ENCODE measurements at places on chromosomes 11 and 22.

DNA sequence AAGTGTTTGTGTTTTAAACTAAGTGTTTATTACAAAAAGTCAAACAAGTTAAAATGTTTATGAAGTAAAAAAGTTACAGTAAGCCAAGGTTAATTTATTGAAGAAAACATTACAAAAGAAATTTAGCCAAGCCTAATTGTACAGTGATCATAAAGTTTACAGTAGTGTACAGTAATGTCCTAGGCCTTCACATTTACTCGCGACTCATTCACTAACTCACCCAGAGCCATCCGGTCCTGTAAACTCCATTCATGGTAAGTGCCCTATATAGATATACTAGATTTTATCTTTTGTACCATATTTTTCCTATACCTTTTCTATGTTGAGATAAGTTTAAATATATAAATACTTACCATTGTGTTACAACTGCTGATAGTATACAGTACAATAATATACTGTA is 481.8 kb upstream of the TENM4 start:
- no peak for DNase-seq

GRCh38 chr11:97567801-97568200 is 1178.0 kb downstream of the JRKL start:
- DNase-seq = no peak

DNA sequence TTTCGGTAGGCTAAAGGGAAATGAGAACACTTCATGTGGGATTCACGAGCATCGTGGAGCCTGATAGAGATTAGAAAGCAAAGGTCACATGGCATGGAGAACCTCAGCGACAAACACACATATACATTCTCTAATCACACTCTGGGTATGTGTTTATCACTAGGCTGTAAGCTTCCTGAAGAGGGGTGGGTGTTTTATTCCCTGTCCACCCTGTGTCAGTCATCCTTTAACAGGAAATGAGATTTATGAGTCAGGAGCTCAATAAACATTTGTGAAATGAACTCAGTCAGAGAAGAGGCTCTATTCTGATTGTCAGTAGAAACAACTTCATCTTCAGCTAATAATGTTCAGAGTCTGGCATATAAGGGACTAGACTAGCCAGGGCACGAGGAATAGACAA is 71.7 kb upstream of the EIF3M start:
- DNase-seq = peak; percentile 11

DNA sequence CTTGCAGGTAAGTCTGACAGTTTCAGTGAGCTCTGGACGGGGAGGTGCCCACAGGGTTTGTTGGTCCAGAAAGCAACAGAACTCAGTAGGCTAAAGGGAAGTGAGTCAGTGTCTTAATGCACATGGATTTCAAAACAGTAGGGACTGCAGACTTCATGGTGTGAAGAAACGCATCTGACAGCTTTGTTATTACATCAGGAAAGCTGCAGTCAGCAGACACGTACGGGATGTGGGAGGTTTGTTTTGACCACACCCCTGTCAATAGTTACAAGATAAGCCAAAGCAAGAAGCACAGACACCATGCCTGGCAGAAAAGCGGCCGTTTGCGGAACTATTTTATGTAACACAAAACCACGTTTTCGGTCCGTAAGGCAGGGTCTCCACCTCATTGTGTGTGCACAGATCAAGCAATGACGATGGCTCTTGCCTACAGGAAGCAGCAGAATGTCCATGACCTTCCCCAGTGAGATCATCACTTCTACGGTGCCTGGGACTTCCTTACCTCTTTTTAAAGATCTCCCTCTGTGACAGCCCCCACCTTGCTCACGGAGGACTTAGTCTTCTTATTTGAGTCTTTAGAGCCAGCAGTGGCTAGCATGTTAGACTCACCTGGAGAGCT is 58.2 kb upstream of the FTH1 start:
- DNase-seq = peak; percentile 100

- DNase-seq = no peak
Observed at GRCh38 chr11:45930031-45930794, 7.8 kb downstream of the LARGE2 start.

DNA sequence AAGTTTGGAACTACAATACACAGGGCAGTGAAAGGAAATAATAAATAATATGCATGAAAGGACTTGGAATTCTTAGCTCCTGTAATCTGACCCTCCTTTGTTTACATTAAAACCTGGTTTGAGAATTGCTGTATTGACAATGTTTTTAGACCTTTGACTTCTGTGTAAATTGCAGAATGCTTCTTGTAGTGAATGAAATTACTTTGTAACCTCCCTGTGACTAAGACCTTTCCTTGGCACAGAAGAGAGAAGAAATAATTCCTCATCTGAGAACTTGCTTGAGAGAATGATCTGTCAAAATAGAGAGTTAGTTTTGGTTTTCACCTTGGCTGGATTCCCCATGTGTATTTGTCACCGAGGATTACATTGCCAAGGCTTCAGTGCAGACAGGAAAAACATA is 640.0 kb upstream of the ANO5 start:
- no peak for DNase-seq

- no peak for DNase-seq
Observed at GRCh38 chr22:46590334-46590733, 29.9 kb upstream of the GRAMD4 start.

DNA sequence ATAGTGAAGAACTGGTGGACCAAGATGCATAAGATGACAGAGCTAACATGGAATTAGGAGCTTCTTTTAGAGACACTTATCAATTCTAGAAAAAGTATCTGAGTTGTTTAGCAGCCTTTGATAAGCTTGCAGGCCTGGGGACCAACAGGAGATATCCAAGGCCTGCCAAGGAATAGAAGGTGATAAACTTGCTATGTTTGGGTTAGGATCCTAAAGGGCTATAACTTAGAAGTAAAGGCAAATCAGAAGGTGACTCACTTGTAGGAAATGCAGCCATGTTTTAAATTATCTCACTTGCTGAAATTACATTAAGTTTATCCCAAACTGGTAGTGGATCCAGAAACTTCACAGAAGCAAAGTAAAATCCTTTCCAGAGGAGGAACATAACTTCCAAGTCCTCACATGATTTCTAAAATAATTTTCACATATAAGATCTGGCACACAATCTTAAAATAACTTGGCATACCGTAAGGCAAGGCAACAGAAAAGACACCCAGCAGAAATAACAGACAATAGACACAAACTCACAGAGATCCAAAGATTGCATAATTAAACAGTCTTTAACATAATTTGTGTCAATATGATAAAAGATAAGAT is 69.6 kb upstream of the TEAD1 start:
- no peak for DNase-seq

DNA sequence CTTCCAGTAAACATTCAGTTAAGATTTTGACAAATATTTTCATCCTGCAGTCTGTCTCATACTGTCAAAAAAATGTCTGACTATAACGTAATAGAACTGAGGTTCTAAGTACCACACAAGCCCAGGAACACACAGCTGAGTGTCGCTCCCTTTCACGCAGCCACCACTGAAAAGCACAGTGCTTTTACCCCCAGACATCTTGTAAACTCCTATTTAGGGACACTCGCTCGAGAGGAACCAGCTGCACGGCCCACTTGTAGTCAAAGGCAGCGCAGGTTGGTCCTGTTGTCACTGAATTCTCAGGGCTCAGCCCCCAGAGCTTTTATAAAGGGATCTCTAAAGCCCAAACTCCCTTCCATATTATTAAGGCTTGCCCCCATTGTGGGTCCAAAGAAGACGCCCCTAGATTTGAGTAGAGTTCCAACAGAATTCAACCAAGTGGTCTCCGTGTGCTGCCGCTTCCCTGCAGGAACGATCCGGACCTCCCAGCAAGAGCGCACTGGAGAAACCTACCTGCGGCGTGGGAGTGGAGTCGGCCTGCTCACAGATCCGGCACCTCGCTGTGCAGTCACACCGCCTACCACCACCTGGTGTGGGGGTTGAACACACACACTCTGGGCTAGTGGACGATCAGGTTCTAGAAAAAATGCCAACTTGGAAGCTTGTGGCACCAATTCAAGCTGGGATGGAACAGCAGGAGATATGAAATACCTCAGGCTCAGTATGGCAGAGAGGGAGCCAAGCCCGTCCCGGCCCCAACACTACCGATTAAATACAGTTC is 23.4 kb downstream of the ASPHD2 start:
- no peak for DNase-seq

- no peak for DNase-seq
Observed at GRCh38 chr11:429931-430456, 11.8 kb downstream of the ANO9 start.

DNA sequence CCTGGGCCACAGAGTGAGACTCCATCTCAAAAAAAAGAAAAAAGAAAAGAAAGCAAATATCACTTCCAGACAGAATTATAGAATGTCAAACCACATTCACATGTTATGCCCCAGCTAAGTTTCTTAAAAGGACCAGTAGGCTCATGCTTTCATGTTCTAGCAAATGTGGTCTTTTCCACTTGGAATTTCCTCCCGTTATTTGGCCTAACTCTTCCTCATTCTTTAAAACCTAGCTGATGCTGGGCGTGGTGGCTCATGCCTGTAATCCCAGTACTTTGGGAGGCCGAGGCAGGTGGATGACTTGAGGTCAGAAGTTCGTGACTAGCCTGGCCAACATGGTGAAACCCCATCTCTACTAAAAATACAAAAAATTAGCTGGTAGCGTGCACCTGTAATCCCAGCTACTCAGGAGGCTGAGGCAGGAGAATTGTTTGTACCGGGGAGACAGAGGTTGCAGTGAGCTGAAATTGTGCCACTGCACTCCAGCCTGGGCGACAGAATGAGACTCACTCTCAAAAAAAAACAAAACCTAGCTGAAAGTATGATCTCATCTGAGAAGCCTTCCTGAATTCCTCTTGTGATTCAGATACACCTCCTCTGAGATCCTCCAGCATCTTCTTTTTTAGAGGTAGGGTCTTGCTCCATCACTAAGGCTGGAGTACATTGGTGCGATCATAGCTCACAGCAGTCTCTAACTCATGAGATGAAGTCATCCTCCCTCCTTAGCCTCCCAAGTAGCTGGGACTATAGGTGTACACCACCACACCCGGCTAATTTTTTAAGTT is 50.4 kb downstream of the FCHSD2 start:
- no peak for DNase-seq
